Bronchial smooth muscle cell (primary cell): ENCODE measurements at places on chromosomes 11 and 22. TPM values are rescaled to one million over a fixed set of nuclear protein-coding genes. Genes with fewer than 3 reads are reported as not detected.

Gene FAM111B
- total RNA-seq = 0.09 and 0.63 TPM in 2 replicates

Gene NXPE1
- not detected in 2 replicates for total RNA-seq

Gene BTBD18
- not detected in 2 replicates for total RNA-seq

Gene CRYAB
- total RNA-seq = 9.0 and 11.9 TPM in 2 replicates

Gene SLC37A2
- total RNA-seq = 0.26 and 1.6 TPM in 2 replicates

Gene MUC6
- not detected in 2 replicates for total RNA-seq

Gene CXCR5
- not detected in 2 replicates for total RNA-seq

Gene KIRREL3
- total RNA-seq = 0.60 and 2.7 TPM in 2 replicates

Gene TENM4
- total RNA-seq = 93.3 and 139 TPM in 2 replicates

Gene SLC25A18
- not detected in 2 replicates for total RNA-seq
